ENCODE measurements at places on chromosomes 16 and 17.

DNA sequence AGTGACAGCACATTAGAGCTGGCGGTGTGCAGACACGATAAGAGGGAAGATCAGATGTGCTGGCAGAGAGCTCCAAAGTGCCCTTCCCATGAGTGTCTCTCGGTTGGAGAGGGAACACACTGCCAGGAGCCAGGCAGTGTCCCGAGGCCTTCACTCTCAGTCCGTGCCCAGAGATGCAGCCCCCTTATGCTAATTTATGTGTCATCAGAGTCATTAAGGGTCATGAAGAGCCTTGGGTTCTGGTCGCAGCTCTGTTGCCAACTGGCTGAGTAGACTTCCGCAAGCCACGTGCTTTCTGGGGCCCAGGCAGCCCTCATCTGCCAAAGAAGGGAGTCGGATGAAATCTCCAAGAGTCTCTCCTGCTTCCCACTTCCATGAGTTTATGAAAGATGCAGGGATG is 232.5 kb downstream of the MSI2 start:
- DNase-seq: no peak

DNA sequence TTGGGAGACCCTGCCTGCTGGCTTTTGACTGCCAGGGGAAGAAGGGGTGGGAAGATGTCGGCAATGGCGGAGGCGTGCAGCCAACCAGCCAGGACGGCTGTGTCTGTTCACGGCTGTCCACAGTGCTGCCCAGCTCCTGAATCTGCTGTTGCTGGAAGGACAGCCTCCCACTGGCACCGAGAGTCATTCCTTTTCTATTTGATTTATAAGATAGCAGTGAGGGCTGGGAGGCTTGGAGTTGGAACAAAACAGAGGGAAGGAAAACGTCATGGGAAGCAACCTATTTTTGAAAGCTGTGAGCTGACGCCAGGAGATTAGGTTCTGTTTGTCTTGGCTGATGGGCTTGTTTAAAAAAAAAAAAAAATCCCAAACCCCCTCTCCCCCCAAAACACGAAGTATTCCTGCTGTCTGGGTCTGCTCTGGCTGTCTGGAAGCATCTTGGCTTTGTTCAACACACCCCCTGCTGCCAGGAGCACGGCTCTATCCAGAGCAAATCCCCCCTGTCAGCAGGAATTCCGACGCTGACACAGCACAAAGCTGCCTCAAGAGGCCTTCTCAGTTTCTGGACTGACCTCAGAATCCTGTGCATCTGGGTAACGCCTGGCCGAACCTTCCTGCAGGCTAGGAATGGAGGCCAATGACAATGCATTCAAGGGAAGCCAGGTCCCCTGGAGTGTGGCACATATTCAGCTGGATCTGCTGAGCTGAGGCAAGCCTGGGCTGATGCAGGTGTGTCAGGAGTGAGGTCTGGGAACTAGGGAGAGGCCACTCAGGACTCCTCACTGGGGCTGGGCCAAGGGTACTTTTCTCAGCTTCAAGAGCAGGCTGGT is 41.0 kb upstream of the SREBF1 start:
- DNase-seq: no peak

- DNase-seq: peak; percentile 98
Observed at GRCh38 chr17:979539-980405, at the start of gene NXN. TSS of gene NXN (minus strand) at chr17:979776.

GRCh38 chr17:63137163-63137562 is 171.1 kb downstream of the TANC2 start:
- no peak for DNase-seq

DNA sequence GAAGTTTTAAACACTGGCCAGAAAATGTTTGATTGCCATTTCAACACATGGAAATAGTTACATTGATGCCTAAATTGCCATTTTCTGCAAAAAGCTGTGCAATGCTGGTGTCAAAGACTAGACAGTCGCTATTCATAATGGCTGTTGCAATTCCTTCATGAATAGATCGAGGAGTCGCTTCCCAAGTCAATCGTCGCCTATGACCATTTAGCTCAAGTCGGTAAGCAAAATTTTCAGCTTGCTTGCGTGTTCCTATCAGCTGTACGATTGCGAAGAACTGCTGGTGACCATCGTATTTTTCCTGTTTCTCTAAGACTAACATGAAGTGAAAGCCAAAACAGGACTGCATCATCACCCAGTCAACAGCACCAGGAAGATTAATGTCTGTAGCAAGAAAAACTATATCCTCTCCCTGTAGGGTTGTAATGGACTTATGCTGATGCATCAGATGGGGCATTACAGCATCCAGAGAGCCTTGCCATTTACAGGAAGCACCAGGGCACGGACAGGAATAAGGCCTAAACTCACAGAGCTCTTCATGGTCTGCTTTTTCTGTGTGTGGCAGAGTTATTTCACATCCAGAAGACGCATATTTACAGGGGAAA is 23.6 kb downstream of the SIAH1 start:
- DNase-seq: no peak

- no peak for DNase-seq
Observed at GRCh38 chr16:79950932-79951719, 350.6 kb upstream of the MAF start.

DNA sequence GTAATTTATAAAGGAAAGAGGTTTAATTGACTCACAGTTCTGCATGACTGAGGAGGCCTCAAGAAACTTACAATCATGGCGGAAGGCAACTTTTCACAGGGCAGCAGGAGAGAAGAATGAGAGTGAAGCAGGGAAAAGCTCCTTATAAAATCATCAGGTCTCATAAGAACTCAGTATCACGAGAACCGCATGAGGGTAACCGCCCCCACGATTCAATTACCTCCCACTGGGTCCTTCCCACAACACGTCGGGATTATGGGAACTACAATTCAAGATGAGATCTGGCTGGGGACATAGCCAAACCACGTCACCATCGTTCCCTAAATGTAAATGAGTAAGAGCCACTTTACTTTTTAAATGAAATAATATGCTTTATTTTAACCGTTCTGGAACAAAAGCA is 89.9 kb upstream of the NACA2 start:
- DNase-seq: no peak

- no peak for DNase-seq
Observed at GRCh38 chr17:73749337-73749823, 105.1 kb upstream of the SDK2 start.

DNA sequence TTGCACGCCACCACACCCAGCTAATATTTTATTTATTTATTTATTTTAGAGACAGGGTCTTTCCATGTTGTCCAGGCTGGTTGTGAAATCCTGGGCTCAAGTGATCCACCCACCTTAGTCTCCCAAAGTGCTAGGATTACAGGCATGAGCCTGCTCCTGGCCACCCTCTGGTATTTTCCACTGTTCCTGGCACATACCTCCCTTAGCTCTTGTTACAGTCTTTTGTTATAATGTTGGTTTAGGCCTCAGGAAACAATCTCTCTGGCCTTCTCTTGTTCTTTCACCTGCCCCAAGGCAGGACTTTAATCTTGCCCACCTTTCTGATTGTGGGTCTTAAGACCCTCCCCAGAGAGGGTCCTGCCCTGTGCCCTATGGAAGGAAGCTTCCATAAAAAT is 3.6 kb upstream of the CYTH1 start:
- no peak for DNase-seq

DNA sequence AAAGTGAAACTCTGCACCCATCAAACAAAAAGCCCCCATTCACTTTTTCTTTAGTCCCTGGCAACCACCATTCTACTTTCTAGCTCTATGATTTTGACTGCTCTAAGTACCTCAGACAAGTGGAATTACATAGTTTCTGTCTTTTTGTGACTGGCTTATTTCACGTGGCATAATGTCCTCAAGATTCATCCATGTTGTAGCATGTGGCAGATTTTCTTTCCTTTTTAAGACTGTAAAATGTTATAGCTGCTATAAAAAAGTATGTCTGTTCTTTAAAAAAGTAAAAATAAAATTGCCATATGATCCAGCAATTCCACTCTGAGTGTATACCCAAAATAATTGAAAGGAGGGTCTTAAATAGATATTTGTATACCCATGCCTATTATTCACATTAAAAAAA is 429.7 kb downstream of the CDH8 start:
- DNase-seq: no peak
